ENCODE measurements at places on chromosomes 2 and 18.

- DNase-seq, result no peak
Measured at GRCh38 chr2:196275646-196276352, 104.4 kb upstream of the STK17B start.

- DNase-seq, result no peak
Measured at GRCh38 chr2:218863021-218863520, 3.5 kb downstream of the WNT6 start.

DNA sequence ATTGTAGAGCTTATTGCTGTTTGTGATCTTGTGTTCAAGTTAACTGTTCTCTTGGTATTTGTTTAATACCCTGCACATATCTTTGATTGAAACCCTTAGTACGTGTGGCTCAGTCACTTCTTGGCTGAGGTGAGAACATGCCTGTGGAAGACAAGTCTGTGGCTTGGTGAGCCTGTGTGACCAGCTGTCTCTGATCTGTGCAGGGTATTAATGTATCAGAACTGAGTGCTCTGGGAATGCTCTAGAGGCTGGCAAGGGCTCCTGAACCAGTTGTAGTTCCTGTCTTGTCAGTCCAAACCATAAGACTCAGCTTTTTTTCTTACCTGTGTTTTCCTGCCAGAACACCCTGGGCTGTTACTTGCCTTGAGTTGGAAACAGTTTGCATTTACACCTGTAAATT lies 52.4 kb upstream of the EPHA4 start:
- no peak for DNase-seq

DNA sequence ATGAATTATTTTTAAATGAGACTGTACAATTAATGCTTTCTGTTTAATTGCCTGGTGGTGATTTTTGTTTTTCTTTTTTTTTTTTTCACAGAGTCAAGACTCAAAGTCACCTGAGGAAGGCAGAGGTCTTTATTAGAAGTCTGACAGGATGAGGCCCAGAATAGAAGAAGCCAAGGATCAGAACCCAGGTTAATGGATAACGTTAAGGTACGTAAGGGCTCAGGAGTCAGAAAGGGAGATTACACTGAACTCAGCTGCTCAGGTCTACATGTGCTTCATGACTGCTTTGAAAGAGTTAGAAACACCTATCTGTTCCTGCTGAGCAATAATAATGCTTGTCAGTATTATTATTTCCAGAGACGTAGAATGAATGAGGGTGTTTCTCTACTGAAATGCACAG lies 196.5 kb downstream of the LRATD1 start:
- no peak for DNase-seq

DNA sequence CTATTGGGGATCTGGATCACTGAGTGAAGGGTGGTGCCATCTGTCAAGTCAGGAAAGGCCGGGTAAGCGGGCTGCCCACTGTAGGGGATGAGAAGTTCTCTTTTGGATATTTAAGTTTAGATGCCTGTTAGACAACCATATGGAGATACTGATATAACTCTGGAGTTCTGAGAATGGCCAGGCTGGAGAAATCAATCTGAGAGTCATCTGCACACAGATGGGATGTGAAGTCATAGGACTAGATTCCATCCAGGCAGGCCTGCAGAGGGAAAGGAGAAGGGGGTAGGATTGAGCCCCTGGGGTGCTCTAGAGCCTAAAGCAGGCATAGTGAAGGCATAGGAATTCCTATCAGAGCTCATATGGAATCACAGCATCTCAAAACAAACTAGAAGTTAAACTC lies 30.1 kb downstream of the SPRED2 start:
- no peak for DNase-seq

DNA sequence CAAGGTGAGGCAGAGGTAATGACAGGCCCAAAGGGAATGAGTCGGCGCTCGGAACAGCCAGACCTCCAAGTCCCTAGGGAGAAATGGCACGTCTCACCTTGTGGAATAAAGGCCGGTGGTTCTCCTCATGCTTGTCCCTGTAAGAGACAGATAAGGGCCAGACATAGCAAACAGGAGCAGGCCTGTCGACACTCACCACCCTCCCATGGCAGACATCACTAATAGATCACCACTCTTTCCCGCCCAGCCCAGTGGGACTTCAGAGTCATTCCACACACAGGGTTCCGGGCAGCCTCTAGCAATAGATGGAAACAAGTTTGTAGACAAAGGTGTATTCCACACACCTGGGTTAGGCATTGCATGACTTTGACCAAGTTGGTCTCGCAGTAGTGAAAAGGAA lies 6.3 kb downstream of the DNPEP start:
- no peak for DNase-seq

GRCh38 chr2:183505911-183506310 lies 381.7 kb downstream of the NUP35 start:
- no peak for DNase-seq

DNA sequence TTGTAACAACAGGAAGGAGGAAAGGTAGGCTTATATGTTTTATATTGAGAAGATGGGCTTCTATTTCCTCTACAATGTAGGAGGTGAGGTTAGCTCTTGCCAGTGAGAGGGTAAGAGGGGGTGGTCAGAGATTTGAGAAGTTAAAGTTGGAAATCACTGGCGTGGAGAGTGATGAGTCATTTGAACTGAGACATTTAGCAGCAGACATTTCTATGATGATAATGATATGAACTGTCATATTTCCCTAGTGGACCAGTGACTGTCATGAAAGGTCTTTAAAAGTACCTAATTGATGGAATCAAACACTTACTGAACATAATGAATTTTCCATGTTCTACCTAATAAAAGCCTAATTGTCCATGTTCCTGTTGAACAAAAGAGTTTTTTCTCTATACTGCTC lies 126.1 kb downstream of the FAM161A start:
- no peak for DNase-seq
